ENCODE measurements at places on chromosomes 1 and 21.
A peak's percentile ranks its signal among the peaks of the same experiment; 100 is the strongest.

GRCh38 chr1:8854240-8854639 lies 24.2 kb downstream of the ENO1 start:
- DNase-seq: no peak

DNA sequence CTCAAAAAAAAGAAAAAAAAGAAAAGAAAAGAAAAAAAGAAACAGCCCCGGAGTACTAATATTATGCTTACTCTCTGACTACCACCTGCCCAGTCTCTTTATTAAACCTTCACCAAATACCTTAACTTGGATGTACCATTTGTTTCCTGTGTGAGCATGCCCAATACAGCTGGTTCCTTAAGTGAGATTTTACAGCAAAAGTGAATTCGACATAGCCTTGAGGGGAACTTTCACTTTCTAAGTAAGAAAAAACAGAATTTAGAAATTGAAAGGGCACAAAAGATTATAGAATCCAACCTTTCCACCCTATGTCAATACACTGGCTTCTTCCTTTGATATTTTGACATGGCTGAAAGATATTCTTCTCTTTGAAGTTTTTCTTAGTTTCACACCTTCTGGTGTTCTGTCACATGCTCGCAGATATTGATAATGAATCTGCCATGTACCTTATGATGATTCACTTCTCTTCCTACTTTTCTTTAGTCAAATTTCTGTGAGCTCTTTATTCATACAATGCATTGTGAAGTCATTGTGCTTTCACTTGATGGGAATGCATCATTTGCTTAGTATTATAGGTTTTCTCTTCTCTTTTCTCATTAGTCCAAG lies 5.2 kb upstream of the GIPC2 start:
- DNase-seq: no peak

GRCh38 chr1:202954057-202954745 lies 3.9 kb downstream of the ADIPOR1 start:
- DNase-seq: no peak

DNA sequence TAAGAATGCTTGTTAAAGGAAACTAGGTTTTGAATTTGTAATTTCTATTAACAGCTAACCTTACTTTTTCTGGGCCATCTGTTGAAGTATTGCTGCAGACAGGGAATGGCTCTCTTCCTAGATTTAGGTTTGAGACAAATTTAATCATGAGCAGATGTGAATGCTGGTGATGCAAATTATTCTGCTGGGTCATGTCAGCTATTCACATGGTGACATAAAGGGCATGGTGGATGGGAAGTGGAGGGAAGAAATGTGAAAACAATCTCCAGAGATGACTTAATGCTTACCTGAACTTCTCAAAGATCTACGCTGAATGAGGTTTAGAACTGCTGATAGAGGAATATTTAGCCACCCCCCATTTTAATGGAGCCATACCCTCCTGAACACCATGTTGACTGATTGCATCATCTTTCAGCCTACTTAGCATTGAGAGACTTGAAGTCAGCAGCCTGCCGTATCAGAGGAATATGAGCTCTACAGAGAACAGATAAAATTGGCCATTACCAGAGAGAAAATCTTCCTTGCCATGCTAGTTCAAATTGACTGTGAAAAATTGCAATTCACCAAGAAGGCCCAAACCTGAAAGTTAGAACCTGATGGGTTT lies 138.8 kb downstream of the HHAT start:
- DNase-seq: no peak

GRCh38 chr21:45867041-45867666 lies 114.4 kb upstream of the COL6A1 start:
- no peak for DNase-seq

DNA sequence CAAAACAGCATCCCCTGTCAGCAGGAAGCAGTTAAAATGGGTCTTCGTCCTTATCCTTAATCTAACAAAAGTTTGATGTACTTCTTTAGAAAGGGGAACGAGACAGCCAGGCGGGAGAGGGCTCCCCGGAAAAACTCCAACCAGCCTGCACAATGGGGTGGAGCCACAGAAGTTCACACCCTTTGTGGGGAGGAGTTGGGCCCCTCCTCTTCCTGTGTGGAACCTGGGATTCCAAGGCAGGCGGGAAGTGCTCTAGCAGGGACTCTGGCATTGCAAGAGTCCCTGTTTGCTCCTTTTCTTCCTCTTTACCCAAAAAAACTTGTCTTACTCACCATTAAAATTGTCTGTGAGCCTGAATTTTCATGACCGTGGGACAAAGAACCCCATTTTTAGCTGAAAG lies 47.7 kb downstream of the FCRL5 start:
- no peak for DNase-seq

GRCh38 chr1:48040154-48040553 lies 43.0 kb upstream of the TRABD2B start:
- no peak for DNase-seq

GRCh38 chr1:17913326-17914115 lies 158.4 kb downstream of the ACTL8 start:
- DNase-seq: no peak

- DNase-seq: no peak
Measured at GRCh38 chr1:27809883-27810282, 20.7 kb upstream of the PPP1R8 start.

- DNase-seq: no peak
Measured at GRCh38 chr1:65176056-65176450, 28.1 kb downstream of the AK4 start.

- no peak for DNase-seq
Measured at GRCh38 chr1:164842870-164843269, 283.9 kb downstream of the PBX1 start.

GRCh38 chr1:160813215-160813614 lies 17.2 kb downstream of the LY9 start:
- DNase-seq: no peak

DNA sequence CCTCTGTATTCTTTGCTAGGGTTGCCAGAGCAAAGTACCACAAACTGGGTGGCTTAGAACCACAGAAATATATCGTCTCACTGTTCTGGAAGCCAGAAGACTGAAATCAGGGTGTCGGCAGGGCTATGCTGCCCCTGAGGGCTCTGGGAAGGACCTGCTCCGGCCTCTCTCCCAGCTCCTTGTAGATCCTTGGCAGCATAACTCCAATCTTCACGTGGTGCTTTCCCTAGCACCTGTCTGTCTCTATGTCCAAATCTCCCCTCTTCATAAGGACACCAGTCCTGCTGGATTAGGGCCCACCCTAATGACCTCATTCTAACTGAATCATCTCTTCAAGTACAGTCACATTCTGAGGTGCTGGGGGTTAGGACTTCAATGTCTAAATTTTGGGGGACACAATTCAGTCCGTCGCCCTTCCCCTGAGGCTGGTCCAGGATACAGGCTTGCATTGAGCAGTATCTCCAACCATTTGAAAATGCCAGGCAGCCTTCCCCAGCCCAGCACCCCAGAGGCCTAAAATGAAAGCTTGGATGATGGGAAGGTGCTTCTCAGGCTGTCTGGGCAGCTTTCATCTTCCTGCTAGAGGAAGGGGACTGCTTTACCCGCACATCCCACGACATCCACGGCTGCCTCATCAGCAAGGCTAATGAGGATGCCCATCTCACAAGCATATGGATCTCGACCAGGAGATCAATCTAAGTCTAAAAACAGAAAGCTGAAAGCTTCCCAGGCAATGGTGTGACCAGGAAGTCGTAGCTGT lies 24.7 kb downstream of the TRIM67 start:
- no peak for DNase-seq

GRCh38 chr21:38221594-38221993 lies 35.2 kb upstream of the KCNJ15 start:
- no peak for DNase-seq

- DNase-seq: no peak
Measured at GRCh38 chr1:226064816-226065248, 2.3 kb downstream of the H3-3A start.

GRCh38 chr1:53686091-53686964 lies 52.6 kb downstream of the GLIS1 start:
- no peak for DNase-seq

DNA sequence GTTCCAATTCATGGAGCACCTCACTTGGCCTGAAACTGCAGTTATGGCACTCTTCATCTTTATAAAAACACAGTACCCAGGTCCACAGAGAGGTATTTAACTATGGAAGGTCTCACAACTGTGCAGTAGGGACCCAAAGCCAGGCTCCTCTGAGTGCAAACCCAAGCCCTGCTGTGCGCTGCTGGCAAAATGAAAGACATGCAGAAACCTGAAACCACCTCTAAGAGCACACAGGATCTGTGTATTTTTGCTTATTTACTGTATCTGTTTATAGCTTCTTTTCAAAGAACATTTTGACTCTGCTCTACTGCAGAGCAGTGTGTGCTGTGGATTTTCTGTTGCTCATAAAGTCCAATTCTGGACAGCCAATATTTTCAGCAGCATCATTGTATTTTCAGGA lies 166.6 kb downstream of the DSCAM start:
- peak; percentile 23 for DNase-seq

- no peak for DNase-seq
Measured at GRCh38 chr1:113947388-113948107, 18.4 kb downstream of the HIPK1 start.

GRCh38 chr1:19065526-19066247 lies 109.2 kb upstream of the IFFO2 start:
- DNase-seq: no peak

- DNase-seq: peak; percentile 35
Measured at GRCh38 chr1:9539829-9540550, 725 bp downstream of the SLC25A33 start.

- no peak for DNase-seq
Measured at GRCh38 chr1:61240878-61241277, 158.5 kb downstream of the NFIA start.

DNA sequence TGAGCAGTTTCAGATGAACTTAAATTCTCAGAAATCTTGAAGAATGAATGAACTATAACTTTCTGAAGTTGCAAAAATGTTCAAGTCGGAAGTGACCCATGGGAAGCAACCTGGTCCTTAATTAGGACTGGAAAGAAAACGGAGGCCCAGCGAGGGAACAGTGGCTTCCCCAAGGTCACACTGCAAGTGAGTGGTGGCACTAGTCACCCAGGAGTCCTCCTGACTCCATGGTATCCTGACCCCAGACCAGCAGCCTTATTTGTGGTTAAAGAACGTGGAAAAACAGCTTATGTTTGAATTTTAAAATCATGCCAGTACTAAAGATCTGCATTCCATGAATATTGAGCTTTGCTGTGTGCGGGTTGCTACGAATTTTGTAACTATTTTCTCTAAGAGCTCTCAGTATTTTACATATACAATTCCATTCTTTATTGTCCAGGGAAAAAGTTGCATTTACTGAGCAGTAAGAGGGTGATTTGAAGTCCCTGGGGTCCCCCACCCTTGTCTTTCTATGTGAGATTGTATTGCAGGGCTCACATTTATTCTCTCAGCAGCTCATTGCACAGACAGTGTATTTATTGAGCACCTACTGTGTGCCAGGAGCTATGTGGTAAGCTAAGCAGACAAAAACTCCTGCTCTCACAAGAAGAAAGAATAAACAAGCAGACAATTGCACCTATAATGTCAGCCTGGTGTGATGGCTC lies 61.6 kb upstream of the ATP5PO start:
- no peak for DNase-seq

- no peak for DNase-seq
Measured at GRCh38 chr21:28018741-28019669, 973.7 kb downstream of the LTN1 start.

DNA sequence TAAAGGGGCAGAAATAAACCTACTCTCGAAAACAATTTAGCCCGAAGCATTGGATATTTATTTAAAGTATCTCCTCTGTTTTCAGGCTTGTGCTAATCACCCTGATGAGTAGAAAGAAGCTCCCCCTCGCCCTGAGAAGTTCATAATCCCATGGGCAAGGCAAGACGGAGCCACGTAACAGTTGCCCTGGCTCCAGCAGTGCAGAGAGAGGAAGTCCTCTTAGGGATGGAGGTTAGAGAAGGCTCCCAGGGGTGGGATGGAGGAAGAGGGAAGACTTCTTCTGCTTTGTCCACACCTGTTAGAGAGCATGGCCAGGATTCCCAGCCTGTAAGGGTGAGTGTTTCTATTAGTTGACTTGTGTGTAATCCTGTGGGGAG lies 3.4 kb upstream of the GPR25 start:
- no peak for DNase-seq

- DNase-seq: no peak
Measured at GRCh38 chr1:16122916-16123315, 33.0 kb downstream of the EPHA2 start.

DNA sequence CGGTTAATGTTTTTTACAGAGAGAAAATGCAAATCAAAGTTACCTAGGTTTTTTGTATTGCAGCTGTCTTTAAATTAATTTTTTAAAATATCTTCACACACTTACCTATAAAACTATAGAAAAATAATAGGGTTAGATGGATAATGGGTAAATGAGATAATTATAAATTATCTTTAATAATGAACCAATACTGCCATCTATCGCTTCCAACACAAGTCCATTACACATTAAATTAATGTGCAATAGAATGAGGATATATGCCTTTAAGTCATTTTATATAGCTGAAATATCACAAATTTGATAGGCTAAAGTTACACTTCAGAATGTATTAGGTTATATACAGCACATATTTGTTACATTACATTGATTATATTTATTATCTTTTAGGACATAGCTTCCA lies 2212.8 kb downstream of the MRPL39 start:
- no peak for DNase-seq

DNA sequence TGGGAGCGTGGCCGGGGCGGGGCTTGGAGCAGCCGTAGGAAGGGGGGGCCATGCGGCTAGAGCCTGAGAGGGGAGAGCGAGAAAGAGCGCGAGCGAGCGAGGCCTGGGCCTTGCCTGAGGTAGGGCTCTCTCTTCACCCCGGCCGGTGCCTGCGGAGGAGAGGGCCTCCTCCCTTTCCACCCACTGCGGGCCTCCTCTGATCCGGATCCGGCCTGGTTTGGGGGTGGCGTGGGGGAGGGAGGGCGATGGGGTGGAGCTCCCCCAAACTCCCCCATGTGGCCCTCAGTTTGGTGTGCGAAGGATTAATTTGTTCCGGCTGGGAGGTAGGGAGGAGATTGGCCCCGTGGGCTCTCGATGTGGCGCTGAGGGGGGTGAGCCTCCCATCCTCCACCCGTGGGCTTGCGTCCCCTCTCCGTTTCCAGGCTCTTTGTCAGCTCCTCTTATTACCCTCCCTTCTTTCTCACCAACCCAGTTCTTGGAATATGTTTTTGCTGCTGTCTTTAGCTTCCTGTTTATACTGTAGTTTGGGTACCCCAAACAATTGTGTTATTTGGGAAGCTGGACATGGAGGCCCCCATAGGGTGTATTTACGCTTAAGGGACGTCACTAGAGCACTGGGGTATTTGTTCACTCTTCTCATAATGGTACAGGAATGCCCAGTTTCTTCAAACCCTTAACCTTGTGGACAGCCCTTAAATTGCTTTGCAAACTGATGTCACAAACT lies 685 bp downstream of the UBAP2L start:
- peak; percentile 46 for DNase-seq

- no peak for DNase-seq
Measured at GRCh38 chr1:110787328-110788071, 85.4 kb upstream of the CD53 start.

- DNase-seq: no peak
Measured at GRCh38 chr1:100706856-100707255, 12.7 kb upstream of the VCAM1 start.

All from NCI-H1105 (cell line).